Esophagus squamous epithelium (tissue), 5 donors: ENCODE measurements at places on chromosomes 16 and 17. TPM values are rescaled to one million over a fixed set of nuclear protein-coding genes. Genes with fewer than 3 reads are reported as not detected.

TBC1D3H gene
- total RNA-seq, result not detected

GRCh38 chr17:33776903-33777302 is 478.2 kb upstream of the CCL2 start:
- H3K36me3 ChIP-seq, result no peaks in the 10 kb centered on the region
- no peak overlapping the region for H3K4me3 ChIP-seq
- no peak overlapping the region for H3K27ac ChIP-seq
- H3K4me1 ChIP-seq, result no peaks in the 10 kb centered on the region
- DNase-seq, result no peak
- no peaks in the 10 kb centered on the region for H3K27me3 ChIP-seq

- H3K27me3 ChIP-seq, result no peaks in the 10 kb centered on the region
- peaks cover 14% of the 10 kb centered on the region for H3K36me3 ChIP-seq
- H3K27ac ChIP-seq, result peak overlapping the region; percentile 99
- no peak for DNase-seq
- peak overlapping the region; percentile 87 for H3K4me3 ChIP-seq
Measured at GRCh38 chr17:7887482-7888183, 956 bp upstream of the CHD3 start.

GRCh38 chr16:88208112-88208511 is 174.6 kb upstream of the ZNF469 start:
- H3K27me3 ChIP-seq, result no peaks in the 10 kb centered on the region
- H3K36me3 ChIP-seq, result no peaks in the 10 kb centered on the region
- no peak for DNase-seq
- H3K4me1 ChIP-seq, result no peaks in the 10 kb centered on the region
- H3K4me3 ChIP-seq, result no peak overlapping the region
- no peak overlapping the region for H3K27ac ChIP-seq

DNA sequence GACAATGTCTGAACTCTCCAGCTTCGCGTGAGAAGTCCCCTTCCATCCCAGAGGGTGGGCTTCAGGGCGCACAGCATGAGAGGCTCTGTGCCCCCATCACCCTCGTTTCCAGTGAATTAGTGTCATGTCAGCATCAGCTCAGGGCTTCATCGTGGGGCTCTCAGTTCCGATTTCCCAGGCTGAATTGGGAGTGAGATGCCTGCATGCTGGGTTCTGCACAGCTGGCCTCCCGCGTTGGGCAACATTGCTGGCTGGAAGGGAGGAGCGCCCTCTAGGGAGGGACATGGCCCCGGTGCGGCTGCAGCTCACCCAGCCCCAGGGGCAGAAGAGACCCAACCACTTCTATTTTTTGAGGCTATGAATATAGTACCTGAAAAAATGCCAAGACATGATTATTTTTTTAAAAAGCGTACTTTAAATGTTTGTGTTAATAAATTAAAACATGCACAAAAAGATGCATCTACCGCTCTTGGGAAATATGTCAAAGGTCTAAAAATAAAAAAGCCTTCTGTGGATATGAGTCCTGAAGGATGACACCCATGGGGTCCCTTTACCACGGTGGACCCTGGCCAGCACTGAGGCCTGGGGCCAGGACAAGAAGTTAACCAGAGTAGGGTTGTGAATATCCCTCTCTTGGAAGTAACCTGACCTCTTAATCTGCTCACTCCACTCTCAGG is 10.5 kb upstream of the ITGAD start:
- no peak overlapping the region for H3K27ac ChIP-seq
- H3K36me3 ChIP-seq, result no peaks in the 10 kb centered on the region
- no peak overlapping the region for H3K4me3 ChIP-seq
